ENCODE measurements at places on chromosomes 6 and 20.

DNA sequence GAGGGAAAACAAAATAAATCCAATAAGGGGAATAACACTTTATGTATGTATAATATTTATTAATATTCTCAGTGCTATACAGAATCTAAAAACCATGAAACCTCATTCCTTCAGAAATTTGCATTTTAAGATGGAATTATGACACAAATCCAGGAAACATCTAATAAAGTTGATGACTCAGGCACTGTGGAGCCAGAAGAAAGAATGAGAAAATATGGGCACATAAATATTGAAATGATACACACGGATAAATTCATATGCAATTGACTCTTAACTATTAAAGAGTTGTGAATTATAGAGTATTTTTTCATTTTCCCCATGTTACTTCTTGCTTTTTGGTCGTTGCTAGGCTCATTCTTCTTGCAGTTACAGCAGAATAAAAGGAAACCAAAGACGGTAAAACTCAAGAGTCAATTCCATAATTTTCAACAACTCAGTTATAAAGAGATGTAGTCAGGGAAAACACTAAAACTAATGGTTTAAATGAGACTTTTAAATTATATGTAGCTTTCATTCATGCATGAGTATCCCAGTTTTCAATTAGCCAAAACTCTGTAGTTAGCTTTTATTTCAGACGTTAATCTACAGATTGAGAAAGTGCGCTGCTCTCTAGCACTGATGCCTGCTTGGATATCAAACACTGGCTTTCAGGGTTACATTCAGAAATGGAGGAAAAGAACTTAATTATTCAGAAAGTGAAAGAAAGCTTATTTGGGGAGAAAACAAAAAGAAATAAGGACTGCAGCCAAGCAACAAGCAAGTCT is 95.4 kb downstream of the ADGRB3 start:
- DNase-seq = no peak

DNA sequence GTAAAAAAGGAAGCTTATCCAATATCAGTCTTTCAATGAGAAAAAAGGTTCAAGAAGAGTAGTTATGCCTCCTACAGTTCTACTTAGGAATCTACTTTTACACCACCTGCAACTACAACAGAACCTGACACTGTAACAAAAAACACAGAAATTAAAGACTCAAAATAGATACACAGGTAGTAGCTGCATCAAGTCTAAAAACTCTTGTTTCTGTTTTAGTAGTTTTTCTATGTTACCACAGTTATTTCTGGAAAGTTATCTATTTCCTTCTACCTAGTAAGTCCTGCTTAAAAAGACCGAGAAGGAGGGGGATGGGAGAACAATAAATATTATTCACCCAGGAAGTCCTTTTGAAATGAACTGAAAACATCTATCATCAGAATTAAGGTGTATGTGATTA is 52.5 kb downstream of the ATG5 start:
- no peak for DNase-seq

DNA sequence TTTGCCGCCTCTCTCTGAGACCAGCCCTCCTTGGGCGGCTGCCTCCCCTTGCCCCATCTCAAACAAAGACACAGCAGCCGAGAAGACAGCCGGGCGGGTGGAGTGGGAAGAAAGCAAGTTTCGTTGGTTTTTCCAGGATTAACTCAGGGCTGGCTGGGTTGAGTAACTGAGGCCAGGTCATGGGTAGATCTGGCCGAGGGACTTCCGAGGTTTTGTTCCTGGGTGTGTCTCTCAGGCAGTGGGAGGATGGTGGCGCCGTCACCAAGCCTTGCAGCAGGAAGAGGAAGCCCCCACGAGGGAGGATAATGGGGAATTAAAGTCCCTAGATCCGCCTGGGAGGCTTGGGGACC is 167.2 kb downstream of the TTLL2 start:
- DNase-seq = peak; percentile 46

DNA sequence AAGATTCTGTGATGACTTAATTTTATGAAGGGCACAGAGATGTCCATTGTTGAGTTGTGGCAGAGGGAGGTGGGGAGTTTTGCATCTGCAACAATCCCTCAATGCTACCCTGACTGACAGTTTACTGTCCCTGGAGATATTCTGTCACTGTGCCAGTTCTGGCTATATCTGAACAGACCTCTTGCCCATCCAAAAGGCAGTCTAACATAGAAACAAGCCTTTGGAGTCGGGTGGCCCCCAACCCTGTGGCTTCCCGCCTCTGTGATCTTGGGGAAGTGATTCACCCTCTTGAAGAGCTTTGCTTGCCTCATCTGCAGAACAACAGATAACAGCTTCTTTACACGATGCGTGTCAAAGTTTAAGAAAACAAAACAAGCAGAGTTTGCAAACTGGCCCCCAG is 3.8 kb upstream of the E2F1 start:
- peak; percentile 58 for DNase-seq

- DNase-seq = peak; percentile 35
Measured at GRCh38 chr6:143026696-143027449, 33.8 kb upstream of the AIG1 start.

GRCh38 chr20:63318391-63319163 is 25.6 kb downstream of the COL20A1 start:
- no peak for DNase-seq

- DNase-seq = peak; percentile 93
Measured at GRCh38 chr20:25584905-25585704, at the start of gene NINL. Gene NINL (minus strand): TSS chr20:25585531. CDS start chr20:25526587, 58,944 bp downstream.

GRCh38 chr6:142444376-142444775 is 142.6 kb downstream of the ADGRG6 start:
- DNase-seq = no peak

- no peak for DNase-seq
Measured at GRCh38 chr6:143283887-143284645, 166.4 kb downstream of the ADAT2 start.

DNA sequence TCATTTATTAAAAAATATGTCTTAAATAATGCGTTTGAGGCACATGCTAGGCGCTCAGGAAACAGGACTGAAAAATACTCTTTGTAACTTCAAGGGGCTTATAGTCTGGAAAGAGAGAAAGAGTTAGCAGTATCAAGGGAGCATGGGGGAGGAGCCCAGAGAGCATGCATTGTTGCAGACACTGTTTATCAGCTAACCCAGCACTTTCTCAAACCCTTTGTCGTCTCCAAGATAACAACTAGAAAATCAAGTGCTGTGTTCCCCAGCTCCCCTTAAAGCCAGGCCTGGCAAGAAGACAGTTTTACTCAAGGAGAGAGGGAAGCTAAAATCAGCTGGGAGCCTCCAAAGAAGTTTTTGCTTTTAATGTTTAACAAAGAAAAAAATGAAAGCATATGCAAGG is 98.4 kb downstream of the PERP start:
- DNase-seq = no peak

- peak; percentile 88 for DNase-seq
Measured at GRCh38 chr20:59835448-59836395, 97.7 kb downstream of the SYCP2 start.

DNA sequence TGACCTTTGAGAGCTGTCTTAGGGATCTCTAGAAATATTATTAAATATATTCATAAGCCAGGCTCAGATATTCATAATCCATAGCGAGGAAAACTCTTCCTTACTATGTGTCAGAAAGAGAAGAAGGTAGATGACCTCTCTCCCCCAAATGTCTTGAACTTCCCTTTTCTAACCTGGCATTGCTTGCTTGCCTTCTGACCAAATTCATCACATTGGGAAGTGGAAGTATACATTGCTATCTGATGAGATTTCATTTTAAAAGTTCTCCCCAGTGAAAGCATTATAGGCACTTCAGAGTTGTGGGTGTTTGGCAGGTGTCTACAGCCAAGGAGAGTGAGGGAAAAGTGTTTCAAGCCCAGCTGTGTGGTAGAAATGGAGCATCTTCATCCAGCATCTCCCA is 197.3 kb downstream of the ZFAND3 start:
- no peak for DNase-seq

DNA sequence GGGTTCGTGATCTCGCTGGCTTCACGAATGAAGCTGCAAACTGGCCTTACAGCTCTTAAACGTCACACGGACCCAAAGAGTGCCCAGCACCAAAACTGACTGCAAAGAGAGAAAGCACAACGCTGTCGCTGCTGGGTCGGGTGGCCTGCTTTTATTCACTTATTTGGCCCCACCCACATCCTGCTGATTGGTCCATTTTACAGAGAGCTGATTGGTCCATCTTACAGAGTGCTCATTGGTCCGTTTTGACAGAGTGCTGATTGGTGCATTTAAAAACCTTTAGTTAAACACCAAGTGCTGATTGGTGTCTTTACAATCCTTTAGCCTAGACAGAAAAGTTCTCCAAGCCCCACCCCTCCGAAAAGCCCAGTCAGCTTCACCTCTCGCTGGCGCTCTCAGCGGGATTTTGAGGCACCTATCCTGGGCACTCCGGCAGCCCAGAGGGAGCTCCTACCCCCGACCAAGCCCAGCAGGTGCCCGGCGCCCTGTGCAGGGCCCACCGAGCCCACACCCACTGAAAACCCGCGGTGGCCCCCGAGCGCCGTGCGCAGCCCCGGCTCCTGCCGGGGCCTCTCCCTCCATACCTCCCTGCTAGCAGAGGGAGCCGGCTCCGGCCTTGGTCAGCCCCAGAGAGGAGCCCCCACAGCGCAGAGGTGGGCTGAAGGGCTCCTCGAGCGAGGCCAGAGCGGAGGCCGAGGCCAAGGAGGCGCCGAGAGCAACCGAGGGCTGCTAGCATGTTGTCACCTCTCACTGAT is 40.0 kb upstream of the SMAP1 start:
- DNase-seq = no peak

- no peak for DNase-seq
Measured at GRCh38 chr6:18654821-18655220, 267.7 kb downstream of the RNF144B start.

DNA sequence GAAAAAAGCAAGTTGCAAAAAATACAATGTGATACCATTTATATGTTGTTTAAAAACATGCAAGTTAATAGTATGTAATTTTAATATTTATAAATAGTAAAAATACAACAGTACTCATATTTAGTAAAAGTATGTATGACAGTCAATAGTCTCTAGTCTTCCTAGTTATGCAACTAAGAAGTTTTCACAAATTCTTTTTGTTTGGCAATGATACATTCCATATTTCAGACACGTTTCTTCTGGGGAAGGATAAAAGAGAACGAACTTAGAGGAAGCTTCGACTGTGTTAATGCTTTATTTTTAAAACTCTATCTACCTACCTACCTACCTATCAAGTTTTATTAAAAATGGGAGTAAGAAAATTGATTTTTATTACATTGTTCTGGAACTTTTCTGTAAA is 77.7 kb downstream of the UBE3D start:
- DNase-seq = no peak

DNA sequence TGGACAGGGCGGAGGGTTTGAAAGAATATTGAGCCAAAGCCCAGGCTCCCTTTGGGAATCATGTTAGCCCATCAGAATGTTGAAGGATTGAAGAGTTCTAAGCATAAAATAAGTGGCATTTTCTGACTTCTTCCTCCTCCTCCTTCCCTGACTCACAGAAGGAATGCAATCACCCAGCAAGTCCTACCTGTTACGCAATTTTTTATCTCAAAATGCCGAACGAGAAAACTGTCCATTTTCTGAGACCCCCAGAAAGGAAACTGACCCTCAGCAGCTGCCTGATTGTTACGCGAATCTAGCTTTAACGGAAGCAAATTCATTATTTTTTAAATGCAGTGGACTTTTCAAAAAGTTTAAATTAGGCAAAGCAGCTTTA is 4.7 kb upstream of the DNAJC5 start:
- DNase-seq = no peak

Data from stomach (tissue), 19 donors.